ENCODE measurements at places on chromosomes 11 and 22.

GRCh38 chr22:30309951-30310741 lies 16.6 kb downstream of the TBC1D10A start:
- DNase-seq: peak; percentile 56

- no peak for DNase-seq
Observed at GRCh38 chr22:23187871-23188700, 7.8 kb downstream of the BCR start.

DNA sequence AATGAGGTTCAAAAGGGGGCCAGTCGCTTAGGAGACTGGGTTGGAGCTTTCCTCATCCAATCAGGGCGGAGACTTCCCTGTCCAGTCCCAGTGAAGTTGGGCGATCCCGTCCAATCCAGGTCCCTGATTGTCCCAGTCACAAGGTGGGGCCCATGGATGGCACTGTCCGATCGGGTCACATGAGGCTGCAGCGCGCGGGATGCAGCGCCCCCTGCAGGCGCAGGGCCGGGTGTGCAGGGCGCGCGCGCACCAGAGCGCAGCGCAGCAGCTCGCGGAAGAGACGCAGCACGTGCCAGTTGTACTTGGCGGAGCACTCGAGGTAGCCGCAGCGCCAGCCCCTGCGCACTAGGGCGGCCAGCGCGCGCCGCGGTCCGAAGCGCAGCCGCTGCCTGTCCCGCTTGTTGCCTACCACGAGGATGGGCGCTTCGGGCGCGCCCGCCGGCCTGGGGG lies 2.3 kb downstream of the RASL10A start:
- DNase-seq: no peak

- no peak for DNase-seq
Observed at GRCh38 chr11:73728000-73728399, 32.9 kb downstream of the RAB6A start.

- DNase-seq: no peak
Observed at GRCh38 chr11:63913866-63914830, 2.8 kb downstream of the RCOR2 start.

GRCh38 chr22:25375683-25376082 lies 156.2 kb downstream of the CRYBB2 start:
- DNase-seq: no peak

GRCh38 chr11:63614136-63614671 lies at the start of gene PLAAT3:
TSS of gene PLAAT3 (minus strand) at chr11:63614433. CDS start at chr11:63614014, 419 bp downstream.
- no peak for DNase-seq

DNA sequence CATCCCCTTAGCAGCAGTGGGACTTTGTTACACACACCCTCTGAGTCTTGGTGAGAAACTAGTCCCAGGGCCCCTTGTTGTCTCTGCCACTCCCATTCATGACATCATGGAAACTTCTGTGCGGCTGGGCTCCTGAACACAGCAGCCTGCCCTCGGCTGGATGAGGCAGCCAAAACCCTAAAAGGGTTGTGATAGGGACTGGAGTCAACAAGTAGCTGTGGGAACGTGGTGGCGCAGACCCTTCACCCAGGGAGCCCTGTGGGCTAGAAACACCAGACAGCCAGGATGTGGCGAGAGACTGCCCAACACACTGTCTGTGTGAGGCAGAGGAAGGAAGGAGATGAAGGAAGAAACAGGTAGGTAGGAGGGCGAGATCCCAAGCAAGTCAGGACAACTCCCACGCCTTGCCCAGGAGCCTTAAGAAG lies 3.9 kb downstream of the CD3D start:
- no peak for DNase-seq

GRCh38 chr11:86418917-86419316 lies 44.2 kb downstream of the CCDC81 start:
- DNase-seq: no peak

DNA sequence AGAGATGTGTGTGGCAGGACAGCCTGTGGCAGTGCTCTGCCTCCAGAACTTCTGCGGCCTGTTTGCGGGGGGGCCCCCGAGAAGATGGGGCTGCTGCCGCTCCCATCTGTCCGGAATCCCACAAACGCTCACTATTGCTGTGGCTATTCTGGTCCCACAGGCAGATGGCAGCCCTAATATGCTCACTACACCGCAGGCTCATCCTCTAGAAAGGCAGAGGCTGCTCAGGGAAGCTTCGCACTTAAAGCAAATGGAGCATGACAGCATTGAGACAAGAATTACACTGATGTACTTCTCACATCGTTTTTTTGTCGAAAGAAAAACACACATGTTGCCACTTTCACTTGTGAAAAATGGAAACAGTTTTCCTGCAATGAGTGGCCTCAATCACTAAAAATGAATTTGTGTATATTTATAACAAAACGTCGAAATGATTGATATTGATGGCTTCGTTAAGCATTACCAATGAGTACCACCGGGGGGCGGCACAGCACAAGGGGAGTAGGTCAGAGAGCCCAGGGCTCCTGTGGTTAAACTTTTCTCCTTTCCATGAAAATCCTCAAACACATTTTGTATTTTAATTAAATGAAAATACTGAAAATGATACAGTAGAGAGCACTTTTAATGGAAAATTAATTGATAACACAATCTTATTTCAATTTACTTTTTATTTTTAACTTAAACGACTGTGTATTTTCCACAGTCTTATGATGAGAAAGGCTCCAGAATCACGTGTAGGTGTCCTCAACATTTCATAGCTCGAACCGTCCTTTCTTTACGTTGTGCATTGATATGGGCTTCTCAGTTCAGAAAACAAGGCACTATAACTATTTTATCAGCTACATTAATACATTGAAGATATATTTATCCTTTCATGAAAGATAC lies 69.1 kb downstream of the CTTN start:
- DNase-seq: no peak

- DNase-seq: no peak
Observed at GRCh38 chr11:40376331-40376730, 1083.1 kb downstream of the LRRC4C start.

DNA sequence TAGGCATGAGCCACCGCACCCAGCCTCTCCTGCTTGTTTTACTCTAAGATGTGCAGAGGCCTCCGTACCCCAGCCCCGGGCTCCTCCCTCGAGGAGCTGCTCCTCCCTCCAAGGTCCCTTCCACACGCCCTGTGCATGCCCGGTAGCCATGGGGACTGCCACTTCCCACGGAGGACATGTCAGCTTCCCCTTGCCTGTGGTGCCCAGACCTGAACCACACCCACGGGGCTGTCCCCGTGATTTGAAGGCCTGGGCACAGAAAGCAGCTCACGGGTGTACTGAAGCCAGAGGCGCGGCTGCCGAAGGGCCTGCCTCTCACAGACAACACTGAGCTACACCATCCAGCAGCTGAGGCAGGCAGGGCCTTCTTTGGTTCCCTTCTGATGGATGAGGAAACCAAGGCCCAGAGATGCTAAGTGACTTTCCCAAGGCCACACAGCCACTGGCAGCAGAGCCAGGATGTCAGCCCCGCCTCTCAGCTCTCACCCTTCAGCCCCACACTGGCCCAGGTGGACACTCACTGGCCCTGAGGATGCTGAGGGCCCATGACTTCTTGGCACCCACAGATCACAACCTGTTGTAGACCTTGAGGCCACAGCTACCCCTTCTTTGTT lies 7.3 kb downstream of the INS start:
- DNase-seq: no peak

GRCh38 chr11:120817158-120817557 lies 206.7 kb upstream of the TBCEL start:
- no peak for DNase-seq

DNA sequence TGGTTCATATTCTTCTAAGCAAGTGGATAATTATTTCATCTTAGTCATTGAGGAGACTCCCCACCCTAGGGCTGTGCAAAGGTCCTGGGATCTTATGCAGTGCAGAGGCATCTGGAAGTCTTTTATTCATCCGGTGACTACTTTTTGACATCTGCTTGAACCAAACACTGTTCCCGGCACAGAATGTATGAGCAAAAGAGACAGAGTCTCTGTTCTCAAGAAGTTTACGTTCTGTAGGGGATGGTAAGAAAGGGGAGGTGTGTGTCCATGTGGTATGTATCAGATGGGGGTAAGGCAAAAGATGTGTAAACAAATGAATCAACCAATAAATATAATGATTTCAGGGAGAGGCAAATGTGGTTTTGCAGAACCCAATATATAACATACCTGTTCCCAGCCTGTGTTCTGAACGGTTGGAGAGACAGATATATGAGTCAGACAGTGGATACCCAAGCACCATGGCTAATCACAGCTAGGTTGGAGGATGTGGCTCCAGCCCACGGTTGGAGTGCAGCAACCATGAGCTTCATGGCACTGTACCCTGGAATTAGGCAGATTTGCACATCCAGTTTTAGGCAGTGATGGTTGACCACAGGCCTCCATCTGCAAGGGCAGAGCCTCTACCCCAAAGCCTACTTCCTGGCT lies 75.1 kb upstream of the CADM1 start:
- no peak for DNase-seq

DNA sequence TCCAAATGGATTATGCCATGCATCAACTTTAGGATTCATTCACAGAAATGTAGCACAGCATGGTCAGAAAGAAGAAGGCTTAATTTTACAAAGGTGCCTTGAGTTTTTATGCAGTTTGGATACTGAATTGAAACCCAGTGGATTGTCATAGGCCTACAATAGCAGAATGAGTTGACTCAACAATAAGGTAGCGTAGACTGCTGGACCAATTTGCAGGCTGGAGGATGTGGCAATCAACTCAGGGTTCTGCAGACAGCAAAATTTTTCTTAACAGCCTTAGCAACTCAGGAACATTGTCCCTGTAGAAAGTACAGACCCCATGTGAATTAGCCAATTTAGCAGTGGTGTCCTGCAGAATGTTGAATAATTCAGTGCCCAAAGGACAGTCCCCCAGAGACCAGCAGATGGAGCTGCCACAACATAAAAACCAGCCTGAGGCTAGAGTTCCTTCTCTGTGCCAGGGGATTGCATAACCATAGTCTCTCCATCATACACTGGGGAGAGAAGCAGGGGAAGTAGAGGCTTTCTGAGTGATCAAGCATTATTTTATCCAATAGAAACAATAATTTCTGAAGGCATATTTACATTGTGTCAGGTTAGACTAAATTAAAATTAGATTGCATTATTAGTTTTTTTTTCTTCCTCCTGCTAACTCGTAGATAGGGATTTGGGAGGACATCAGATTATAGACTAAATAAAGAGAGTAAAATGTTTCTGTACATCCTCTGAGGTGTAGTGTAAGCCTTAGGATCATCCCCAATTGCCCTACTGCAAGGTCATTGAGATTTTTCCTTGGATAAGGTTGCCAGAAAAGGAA lies 20.3 kb upstream of the MRPL17 start:
- DNase-seq: no peak

DNA sequence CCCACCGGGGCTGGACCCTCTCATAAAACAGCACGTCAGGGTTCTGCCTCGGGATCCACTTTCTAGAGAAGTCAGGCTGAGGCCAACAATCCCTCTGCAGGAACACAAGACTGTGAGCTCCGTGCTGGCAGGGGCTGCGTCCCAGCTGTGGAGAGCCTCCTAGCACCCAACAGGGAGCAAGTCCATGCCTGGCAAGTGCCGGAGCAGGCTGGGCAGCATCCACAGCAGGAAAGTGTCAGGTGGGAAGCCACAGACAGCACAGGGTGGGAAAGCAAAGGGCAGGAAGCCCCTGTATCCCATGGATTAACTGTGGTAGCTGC lies 682.3 kb downstream of the TBC1D22A start:
- DNase-seq: no peak

DNA sequence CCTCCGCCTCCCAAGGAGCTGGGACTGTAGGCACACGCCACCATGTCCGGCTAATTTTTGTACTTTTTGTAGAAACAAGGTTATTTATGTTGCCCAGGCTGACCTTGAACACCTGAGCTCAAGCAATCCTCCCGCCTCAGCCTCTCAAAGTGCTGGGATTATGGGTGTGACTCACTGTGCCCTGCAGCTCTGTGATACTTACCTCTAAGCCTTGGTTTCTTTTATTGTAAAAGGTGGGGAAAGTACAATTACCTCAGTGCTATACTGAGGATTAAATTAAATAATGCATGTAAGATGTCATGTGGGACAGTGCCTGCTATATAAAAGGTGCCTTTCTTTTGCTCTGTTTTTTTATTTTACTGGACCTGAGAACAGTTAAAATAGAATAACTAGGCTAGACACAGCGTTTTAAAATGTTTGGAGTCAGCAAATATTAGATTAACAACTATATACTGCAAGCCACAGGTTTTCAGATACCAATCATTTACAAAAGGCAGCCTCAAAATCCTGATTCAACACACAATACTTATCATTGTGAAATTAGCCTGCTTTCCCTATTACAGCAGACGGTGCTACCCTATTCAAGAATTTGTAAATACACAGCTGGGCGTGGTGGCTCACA lies 30.0 kb downstream of the PRR14L start:
- no peak for DNase-seq

- no peak for DNase-seq
Observed at GRCh38 chr22:44992166-44992565, 17.6 kb downstream of the PHF21B start.

- peak; percentile 44 for DNase-seq
Observed at GRCh38 chr11:63837027-63837688, 1.8 kb upstream of the MARK2 start.

GRCh38 chr11:104003491-104003890 lies 32.9 kb upstream of the DDI1 start:
- DNase-seq: no peak

DNA sequence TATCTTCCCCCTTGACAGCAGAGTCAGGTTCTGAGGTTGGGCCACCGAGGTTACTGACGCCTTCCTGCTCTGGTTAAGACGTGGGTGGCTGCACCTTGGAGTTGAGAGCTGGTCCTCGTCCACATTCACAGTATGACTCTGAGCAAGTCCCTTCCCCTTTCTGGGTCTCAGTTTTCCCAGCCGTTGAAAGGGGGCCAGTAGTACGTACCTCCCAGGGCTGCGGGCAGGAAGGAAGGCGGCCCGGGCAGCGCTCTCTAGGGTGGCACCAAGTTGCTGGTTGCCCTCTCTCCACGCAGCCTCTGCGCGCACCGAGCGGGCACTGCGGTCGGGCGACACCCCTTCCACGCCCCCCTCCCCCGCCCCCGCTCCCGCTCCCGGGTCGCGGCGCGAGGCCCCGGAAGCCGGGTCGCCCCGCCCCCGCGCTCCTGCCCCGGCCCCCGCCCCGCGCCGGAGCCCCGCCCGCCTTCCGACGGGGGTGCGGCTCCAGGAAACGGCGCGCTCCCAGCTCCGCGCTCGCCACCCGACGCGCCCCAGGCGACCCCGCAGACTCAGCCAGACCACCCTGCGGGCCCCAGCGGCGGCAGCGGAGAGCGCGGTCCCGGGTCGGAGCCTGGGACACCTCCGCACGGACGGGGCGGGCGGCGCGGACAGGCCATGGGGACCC lies at the start of gene EHBP1L1:
TSS of gene EHBP1L1 (plus strand) at position 486 of the 664 bp plus-strand sequence. CDS start 250 bp downstream, outside the sequence.
- DNase-seq: no peak

- DNase-seq: no peak
Observed at GRCh38 chr11:123046473-123047259, 15.3 kb downstream of the HSPA8 start.
